ENCODE measurements at places on chromosomes 5 and 9. TPM values are rescaled to one million over a fixed set of nuclear protein-coding genes. Genes with fewer than 3 reads are reported as not detected.

GRCh38 chr5:124461941-124462340 lies 284.5 kb downstream of the ZNF608 start:
- H3K27me3 ChIP-seq, result no peaks in the 10 kb centered on the region
- H3K4me3 ChIP-seq, result no peak overlapping the region
- no peaks in the 10 kb centered on the region for H3K4me1 ChIP-seq
- no peaks in the 10 kb centered on the region for H3K36me3 ChIP-seq
- H3K27ac ChIP-seq, result no peak overlapping the region

CNTFR gene
- not detected for polyA plus RNA-seq

GRCh38 chr9:20701060-20701459 lies 17.0 kb downstream of the FOCAD start:
- no peak overlapping the region for H3K27ac ChIP-seq
- H3K36me3 ChIP-seq, result no peaks in the 10 kb centered on the region
- no peak overlapping the region for H3K4me3 ChIP-seq
- peaks cover 25% of the 10 kb centered on the region for H3K4me1 ChIP-seq
- H3K27me3 ChIP-seq, result no peaks in the 10 kb centered on the region

DNA sequence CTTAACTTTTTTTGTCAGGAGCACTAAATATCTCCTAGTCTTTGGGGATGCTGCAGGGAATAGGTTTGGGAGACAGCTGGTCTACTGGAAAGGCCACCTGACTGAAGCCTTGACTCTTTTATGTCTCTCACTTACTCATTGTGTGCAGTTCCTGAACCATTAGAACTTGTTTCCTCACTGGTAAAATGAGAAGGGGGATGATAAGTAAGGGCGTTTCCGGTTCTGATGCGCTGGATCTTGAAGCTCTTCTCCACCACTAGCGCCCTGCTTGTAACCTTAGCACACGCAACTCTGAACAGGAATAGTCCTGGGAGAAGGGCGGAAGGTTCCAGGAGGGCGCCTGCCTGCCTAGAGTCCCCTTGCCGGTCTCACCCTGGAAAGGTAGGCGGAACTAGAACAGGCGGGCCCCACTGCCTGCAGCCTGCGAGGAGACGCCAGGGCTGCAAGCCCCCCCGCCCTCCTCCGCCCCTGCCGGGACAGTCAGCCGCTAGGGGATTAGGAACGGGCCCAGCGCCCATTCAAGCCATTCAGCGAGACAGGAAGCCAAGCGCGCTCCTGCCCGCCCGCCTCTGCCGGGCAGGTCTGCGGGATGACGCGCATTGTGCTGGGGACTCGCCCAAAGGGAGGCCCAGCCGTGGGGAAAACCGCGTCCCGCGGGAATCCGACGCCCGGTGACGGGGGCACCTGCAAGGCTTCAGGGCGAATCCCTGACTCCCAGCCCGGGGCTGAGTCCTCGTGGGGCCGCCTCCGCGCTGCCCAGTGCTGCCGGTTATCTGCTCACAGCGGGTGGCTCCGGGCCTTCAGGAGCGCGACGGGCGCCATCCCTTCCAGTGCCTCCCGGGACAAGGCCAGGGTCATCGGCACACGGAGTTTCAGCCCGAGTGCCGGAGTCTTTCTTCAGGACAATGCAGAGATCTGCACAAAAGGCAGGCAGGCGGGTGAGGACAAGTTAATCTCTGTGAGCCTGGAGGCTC lies 44.0 kb upstream of the XPA start:
- H3K27me3 ChIP-seq, result no peaks in the 10 kb centered on the region
- no peaks in the 10 kb centered on the region for H3K4me1 ChIP-seq

DNA sequence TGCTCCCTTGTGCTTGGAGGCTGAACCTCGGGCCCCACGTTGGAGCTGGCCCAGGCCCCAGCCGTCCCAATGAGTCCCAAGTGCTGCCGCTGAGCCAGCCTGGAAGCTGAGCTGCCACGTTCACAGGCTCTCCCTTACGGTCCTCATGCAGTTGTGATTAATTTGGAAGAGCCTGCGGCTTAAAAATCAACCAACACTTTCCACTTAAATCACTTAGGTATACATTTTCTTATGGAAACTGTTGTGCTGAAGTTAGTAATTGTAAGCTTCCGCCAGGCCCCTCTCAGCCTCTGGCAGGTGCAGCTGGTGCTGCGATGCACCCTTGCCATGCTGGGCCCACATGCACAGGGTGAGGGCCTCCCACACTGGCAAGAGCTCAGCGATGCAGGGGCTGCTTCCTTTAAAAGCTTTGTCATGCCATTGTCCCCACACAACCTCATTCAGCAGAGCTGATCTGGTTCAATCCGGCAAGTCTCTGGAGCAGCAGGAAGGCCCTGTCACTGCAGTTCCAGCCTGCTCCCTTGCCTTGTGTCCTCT lies 61.0 kb downstream of the IPPK start:
- no peak for DNase-seq
- peaks cover 26% of the 10 kb centered on the region for H3K4me1 ChIP-seq
- peak overlapping the region; percentile 65 for H3K27ac ChIP-seq
- no peak overlapping the region for H3K4me3 ChIP-seq

DNA sequence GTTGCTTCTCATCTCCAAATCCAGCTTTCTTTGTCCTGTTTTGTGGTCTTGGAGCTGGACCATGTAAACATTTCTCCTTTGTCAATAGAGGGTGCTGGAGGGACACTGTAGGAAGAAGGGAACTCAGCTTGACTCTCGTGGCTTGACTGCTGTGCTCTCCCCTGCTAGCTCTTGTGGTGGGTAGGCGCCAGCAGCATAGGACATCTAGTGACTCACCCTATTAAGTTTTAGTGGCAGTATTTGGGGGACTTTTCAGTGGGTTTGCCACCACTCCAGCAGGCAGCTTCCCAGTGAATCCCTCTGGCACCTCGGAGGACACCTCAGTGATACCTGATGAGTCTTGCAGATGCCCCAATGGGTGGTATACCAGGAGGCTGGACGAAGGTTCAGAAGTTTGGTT lies 97.8 kb downstream of the TSSK1B start:
- no peak overlapping the region for H3K27ac ChIP-seq
- no peak overlapping the region for H3K4me3 ChIP-seq
- no peaks in the 10 kb centered on the region for H3K36me3 ChIP-seq
- no peaks in the 10 kb centered on the region for H3K4me1 ChIP-seq
- peak; percentile 46 for DNase-seq

GRCh38 chr9:101352892-101353463 lies 31.8 kb downstream of the BAAT start:
- H3K27ac ChIP-seq, result peak overlapping the region; percentile 94
- no peak overlapping the region for H3K4me3 ChIP-seq
- DNase-seq, result no peak
- peaks cover 95% of the 10 kb centered on the region for H3K4me1 ChIP-seq

- H3K4me3 ChIP-seq, result no peak overlapping the region
- no peak overlapping the region for H3K27ac ChIP-seq
- no peaks in the 10 kb centered on the region for H3K4me1 ChIP-seq
- no peaks in the 10 kb centered on the region for H3K36me3 ChIP-seq
- H3K27me3 ChIP-seq, result no peaks in the 10 kb centered on the region
These were observed 15.9 kb upstream of the ABLIM3 start for GRCh38 chr5:149125386-149125891.

Measured in HepG2 (cell line).